SW 1271 (cell line): ENCODE measurements at places on chromosomes 11 and 22.

DNA sequence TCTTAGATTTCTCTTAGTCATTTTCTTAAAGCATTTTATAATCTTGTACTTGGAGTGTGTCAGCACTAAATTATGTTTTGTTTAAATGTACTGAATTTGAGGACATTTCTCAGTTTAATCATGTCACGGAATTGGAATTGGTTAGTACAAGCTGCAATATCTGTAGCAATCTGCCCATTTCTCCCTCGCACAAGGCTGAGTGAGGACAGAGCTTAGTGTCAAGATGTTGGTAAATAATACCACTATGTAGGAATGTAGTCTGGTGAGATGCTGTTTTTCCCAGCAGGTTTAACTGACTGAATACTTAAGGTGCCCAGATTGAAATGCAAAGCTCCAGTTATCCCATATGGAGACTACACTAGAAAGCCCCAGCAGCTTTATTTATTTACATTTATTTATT lies 30.6 kb downstream of the SREBF2 start:
- DNase-seq = no peak

DNA sequence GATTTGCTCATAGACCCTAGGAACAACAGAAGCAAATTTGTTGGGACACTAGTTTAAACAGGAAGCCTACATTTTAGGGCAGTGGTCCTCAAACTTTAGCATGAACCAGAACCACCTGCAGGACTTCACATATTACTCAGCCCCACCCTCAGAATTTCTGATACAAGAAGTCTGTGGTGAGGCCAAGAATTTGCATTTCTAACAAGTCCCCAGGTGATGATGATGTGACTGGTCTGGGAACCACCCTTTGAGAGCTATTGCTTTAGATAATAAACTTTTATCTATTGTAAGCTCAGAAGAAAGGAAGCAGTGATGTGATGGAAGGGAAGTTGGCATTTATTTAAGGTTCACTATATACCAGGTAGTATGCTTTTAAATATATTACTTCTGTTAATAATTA lies 194.0 kb downstream of the FAM181B start:
- DNase-seq = no peak

DNA sequence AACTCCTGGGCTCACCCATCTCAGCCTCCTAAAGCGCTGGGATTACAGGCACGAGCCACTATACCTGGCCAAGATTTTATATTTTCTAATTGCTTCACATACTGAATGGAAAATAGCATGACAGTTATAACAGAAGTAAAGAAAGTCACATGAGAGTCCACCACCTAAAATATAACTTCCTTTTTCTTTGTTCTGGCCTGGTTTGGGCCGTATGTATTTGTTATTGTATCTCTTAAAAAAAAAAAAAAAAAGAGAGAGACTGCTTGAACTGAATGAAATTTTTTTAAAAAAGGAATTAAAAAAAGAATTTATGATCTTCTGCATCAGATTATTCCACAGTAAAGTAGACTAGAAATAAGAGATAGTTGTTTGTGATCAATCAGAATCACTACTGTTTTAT lies 86.0 kb upstream of the GRIK4 start:
- no peak for DNase-seq

- DNase-seq = peak; percentile 68
Measured at GRCh38 chr22:38924347-38924952, 33.0 kb upstream of the APOBEC3A start.

DNA sequence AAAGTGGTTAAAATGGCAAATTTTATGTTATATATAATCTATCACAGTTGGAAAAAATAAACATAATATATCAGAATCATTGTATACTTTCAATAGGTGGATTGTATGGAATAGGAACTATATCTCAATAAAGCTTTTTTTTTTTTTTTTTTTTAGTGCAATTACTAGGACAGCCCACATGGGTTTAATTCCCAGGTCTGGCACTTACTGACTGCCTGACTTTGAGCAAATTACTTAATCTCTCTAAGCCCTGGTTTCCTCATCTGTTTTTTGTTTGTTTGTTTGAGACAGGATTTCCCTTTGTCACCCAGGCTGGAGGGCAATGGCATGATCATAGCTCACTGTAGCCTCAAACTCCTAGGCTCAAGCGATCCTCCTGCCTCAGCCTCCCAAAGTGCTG lies 26.1 kb upstream of the BAIAP2L2 start:
- no peak for DNase-seq

- DNase-seq = no peak
Measured at GRCh38 chr11:54558407-54558806, 45.4 kb downstream of the OR4C46 start.

- no peak for DNase-seq
Measured at GRCh38 chr22:44261861-44262595, 50.7 kb downstream of the SHISAL1 start.
